T-helper 2 cell (primary cell): ENCODE measurements at places on chromosomes 2 and 18.
A peak's percentile ranks its signal among the peaks of the same experiment; 100 is the strongest.

DNA sequence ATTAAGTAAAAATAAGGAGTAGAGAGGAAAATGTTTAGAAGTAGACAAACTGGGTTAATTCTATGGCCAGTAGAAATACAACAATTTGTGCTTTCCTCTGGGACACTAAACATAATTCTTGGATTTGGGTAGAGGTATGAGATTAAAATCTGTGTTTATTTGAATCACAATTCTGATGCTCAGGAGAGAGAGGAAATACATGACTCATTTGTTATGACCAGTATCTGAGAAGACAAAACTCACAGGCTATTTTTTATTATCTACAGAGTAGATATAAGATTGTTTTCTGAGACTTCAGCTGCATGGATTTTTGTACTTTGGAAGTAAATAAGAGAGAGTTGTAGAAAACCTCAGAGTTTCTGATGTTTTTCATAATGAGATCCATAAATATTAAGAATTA is 315.7 kb upstream of the CWC22 start:
- DNase-seq = no peak

- no peak for DNase-seq
Observed at GRCh38 chr2:235605312-235606003, 111.6 kb downstream of the AGAP1 start.

DNA sequence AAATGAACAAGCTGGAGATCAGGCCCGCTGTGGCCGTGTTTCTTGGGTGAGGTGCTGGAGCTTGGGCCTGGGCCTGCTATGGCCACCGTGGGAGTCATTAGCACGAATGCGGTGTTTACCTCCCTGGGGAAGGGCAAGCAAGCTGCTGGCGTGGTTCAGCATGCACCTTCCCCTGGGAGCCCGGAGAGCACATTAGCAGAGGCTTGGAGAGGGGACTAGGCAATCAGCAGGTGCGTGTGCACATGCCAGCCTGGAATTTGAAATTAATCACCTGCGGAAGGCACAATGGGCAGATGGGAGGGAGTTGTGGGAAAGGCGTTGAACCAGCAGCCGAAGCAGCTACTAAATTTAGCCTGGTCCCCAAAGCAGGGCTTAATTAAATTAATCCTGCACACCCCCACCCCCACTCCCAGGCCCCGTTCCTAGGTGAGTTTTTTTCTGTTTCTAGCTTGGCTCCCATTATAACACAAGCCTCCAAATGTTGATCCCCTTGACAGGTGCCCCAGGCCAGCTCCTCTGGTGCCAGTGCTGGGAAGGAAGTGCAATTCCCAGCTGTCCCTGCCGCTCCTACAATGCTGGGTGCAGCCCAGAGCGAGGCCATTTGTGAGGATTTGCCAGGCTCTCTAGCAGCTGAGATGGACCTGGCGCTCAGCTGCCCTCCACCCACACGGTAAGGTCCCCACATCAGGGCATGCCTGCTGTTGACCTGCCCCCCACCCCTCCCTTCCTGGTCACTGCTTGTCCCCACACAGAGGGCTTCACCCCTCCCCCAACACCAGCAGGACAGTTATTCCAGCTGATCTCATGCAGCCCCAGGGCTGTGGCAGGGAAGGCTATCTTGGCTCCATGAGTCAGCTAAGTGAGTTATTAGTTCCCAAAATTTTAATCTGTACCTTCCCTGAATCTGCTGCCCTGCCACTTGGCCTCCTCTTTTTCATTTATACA is 115.0 kb downstream of the ZBTB7C start:
- no peak for DNase-seq

- peak; percentile 13 for DNase-seq
Observed at GRCh38 chr2:54041135-54041534, 70.3 kb upstream of the PSME4 start.

- DNase-seq = no peak
Observed at GRCh38 chr2:68907232-68907919, 36.2 kb upstream of the BMP10 start.

DNA sequence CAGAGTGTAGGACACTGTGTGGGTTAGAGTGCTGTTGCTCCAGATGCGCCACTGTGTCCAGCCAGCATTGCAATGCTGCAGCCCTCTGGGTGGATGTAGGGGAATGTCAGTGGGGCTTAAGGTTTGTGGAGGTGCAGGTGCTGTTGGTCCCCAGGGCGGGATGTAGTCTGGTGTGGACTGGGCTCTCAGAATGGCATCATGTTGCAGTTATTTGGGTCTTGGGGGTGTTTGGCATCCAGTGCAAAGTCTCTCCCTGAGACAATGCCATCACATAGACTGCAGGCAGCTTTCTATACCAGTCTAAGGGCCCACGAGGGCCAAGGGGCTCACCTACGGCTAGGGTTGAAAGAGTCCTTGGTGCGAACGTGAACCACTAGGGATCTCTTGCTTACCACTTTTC is 275.3 kb downstream of the SOX11 start:
- DNase-seq = no peak

GRCh38 chr18:7334973-7335568 is 104.2 kb downstream of the LRRC30 start:
- DNase-seq = no peak

DNA sequence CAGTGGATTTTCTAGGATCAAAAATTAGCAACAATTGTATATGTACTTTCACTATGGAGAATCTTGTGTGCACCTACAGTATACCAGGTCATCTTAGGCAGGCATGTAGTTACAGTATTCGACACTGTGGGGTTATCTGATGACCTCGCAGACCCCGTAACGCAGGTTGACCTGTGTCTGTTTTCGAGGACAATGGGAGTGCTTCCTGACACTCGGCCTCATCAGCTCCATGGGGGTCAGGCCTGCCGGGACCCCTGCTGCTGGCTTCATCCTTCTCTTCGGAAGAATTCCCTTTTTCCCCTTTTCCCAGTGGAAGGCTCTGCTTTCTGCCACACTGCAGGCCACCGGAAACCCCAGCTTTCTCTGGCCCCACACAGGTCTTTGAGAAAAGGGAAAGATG is 102.8 kb upstream of the TMEM18 start:
- DNase-seq = no peak

DNA sequence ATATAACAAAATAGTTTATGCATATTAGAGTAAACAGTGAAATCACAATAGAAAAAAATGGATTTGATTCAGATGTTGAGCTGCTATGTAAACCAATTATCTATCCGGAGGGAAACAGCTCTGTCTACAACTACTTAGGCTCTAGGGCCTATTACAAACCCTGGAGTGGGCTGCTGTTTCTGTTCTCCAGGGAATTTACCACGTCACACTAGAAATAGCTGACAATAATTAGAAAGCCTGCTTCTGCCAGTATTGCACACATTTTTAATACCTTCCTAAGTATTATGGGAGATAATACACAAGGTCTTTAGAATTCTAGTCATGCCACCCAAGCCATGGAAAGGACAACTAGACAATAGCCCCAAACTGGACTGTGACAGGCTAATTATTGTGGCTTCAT is 411.1 kb downstream of the FIGN start:
- no peak for DNase-seq

DNA sequence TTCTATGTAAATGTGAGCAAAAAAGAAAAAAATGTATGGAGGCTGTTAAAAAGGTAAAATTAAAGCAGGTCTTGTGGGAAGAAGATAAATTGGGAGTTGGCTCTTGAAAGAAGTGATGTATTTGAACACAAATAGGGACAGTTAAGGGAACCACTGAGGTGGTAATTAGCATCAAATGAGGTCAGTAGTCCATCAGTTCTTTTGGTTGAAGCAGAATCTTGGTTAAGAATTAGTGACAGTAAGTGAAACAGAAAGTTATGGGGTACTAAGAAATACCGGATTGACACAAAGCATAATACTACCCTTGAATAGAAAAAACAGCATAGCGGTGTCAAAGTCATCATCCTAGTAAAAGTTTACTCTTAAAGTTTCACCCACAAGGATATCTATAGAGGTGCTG is 352.6 kb upstream of the VRK2 start:
- DNase-seq = no peak

GRCh38 chr2:190759749-190760213 is 110.9 kb downstream of the NAB1 start:
- DNase-seq = no peak

- no peak for DNase-seq
Observed at GRCh38 chr2:46311651-46312223, 14.5 kb downstream of the EPAS1 start.

DNA sequence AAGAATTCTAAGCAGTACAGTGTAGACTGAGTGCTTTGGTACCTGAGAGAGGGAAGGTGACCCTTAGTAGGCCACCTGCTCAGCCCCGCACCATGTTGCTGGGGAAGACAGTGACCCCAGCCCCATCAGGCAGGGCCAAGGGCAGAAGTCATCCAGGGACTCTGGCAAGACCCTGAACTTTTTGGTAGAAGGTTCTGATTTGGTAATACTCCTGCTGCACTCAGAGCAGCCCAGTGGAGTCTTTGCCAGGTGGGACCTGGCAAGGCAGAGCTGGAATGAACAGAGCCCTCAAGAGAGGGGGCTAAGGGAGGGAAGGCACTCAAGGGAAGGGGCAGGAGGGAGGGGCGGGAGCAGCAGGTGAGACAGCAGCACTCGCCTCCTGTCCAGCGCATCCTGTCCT is 191.2 kb downstream of the MGAT5 start:
- DNase-seq = no peak

DNA sequence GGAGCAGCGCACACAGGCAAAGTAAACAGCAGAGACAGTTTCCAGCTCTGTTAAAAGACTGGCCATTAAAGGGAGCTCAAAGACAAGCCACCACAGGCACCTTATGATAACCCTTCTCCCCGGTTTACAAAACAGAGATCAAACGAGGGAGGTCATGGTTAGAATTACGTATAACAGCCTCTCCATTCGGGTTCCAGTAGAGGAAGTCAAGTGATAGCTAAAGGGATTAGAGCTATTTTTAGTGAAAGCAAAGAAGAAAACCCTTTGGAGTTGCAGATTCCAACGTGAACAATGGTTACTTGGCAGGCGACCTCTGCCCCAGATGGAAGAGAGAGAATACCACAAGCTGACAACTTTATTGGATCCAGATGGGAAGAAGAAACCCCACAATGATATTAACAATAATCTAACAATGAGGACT is 31.2 kb upstream of the EDAR start:
- no peak for DNase-seq

- no peak for DNase-seq
Observed at GRCh38 chr2:210895132-210895531, 338.7 kb downstream of the CPS1 start.

GRCh38 chr2:188181067-188181838 is 110.4 kb upstream of the GULP1 start:
- DNase-seq = no peak

GRCh38 chr2:100339823-100340222 is 17.5 kb upstream of the LONRF2 start:
- DNase-seq = no peak

GRCh38 chr2:128536925-128537620 is 218.4 kb upstream of the HS6ST1 start:
- no peak for DNase-seq

- DNase-seq = no peak
Observed at GRCh38 chr2:99935662-99936061, 206.7 kb downstream of the AFF3 start.

DNA sequence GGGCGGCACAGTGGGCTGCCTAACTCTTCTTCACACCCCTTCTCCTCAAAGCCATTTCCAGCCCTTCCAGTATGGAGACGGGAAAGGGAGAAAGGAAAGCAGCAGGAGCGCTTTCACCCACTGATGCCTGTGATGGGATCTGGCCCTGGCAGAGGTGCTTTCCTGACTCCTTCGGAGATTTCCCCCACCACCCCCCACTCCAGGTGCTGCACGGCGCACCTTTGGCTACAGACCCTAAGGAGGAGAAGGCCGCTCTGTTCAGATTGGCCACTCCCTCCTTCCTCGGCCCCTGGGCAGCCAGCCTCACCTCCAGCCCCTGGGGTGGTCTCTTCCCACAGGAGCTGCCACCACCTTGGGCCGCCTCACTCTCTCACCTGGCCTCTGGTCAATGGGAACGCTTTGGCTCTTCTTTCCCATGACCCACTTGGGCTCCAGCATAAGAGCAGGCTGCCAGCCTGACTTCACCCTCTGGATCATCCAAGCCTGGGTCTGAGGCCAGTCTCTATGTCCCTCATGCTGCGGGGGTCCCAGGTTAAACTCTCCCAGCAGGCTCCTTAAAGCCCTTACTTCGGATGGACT is 18.4 kb upstream of the MAL start:
- no peak for DNase-seq

DNA sequence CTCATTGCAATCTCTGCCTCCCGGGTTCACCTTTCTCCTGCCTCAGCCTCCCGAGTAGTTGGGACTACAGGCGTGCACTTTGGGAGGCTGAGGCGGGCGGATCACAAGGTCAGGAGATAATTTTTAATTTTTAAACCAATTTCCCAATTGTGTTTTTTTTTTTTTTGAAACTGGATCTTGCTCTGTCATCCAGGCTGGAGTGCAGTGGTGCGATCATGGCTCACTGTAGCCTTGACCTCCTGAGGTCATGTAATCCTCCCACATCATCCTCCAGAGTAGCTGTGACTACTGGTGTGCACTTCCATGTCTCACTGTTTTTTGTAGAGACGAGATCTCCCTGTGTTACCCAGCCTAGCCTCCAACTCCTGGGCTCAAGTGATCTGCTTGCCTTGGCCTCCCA is 49.3 kb downstream of the GLS start:
- DNase-seq = no peak

GRCh38 chr2:119252186-119253113 is 28.8 kb downstream of the STEAP3 start:
- DNase-seq = no peak

DNA sequence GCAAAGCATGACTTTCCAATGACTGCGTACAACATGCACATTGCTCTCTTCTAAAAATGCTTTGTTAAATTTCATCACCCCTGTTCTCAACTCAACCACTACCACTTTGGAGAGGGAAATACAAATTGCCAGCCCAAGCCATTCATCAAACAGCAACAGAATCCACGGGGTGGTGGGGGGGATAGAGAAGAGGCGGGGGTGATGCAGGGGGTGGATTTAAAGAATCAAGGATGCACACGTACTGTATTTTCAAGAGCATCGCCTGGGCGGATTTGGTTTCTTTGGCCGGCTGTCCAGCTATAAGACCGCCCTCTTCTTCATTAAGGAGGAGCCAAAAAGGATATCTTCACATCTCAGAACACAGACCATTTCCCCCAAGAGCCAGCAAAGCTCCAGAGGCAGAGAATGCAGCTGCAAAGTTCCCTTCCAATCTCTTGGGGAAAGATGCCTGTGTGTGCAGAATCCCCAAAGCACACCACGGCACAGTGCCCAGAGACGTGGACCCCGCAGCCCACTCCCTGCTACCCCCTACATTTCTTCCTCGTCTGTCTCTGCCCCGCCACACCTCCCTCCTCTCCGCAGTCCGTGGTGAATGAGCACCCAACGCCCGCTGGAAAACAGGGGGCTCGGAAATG is 977 bp downstream of the SLC8A1 start:
- DNase-seq = no peak

DNA sequence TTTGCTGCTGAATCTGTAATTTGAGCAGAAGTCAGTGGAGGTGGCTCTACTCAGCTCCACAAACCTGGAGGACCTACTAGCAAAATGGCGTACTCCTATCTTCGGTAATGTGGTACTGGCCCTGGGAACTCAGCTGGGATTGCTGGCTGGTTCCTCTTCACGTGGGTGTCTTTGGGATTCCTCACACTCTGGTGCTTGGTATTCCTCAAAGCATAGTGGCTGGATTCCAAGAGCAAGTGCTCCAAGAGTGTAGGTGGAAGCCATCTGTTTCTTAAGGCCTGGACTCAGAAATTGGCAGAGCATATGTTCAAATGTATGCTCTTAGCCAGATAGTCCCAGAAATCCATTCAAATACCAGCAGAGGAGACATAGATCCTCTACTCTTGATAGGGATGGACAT is 281.9 kb upstream of the CDH7 start:
- no peak for DNase-seq

GRCh38 chr18:46627136-46627535 is 29.9 kb downstream of the LOXHD1 start:
- no peak for DNase-seq

- DNase-seq = no peak
Observed at GRCh38 chr2:215921895-215922294, 91.5 kb downstream of the MREG start.
